Omental fat pad (tissue), 4 donors: ENCODE measurements at places on chromosomes 7 and 10. TPM values are rescaled to one million over a fixed set of nuclear protein-coding genes. Genes with fewer than 3 reads are reported as not detected.
A peak's percentile ranks its signal among the peaks of the same experiment; 100 is the strongest.

The KLF14 gene
- 0.72 TPM for total RNA-seq

The NPFFR1 gene
- total RNA-seq, result not detected

The PDIA4 gene
- total RNA-seq, result 57.1 TPM

The OPN4 gene
- total RNA-seq, result 1.1 TPM

- DNase-seq, result no peak
Measured at GRCh38 chr7:55132890-55133551, 114.2 kb downstream of the EGFR start.

DNA sequence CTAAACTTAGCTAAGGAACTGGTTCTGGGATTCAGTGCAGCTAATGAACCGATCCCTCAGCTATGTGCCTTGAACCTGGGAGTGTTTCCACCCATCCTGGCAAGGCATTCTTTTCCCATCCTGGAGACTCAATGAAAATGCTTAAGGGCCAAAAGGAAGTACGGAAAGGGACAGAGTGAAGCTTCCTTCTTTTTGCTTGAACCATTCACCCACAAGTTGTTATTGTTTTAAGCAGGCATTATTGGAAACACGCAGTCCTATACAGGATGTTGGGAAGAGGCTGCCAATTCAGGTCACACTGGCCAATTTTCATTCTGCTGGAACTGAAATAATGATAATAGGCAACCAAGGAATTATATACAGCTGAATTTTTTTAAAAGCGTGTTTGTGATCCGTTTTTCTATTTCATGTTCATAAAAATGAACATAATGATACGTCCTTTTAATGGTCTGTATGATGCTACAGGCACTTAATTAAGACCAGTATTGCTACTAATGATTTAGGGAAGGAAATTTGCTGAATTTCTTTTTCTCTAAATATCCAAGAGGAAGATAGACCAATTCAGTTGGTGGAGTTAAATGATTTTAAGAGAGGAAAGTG, 57.8 kb upstream of the FZD1 start:
- DNase-seq, result no peak

DNA sequence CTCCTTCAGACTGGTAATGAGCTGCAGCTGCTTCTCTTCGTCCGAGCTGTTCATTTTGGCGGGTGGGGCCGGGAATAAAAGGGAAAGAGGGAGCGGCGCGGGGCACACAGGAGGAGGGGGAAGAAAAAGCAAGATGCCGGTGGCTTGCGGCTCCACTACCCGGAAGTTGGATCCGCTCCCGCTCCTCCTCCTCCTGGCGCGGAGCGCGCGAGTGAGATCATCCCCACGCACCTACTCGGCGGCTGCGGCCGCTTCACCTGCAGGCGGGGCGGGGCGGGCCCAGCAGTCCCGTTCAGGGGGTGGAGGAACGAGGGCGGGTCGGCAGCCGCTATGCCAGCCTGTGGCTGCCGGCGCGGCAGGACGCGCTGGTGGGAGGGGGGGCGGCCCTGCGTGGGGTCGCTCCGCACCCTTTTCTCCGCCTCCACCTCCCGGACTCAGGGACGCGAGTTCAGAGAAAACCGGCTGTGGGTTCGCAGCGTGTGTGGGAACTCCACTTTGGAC, at the start of gene SHTN1:
TSS of gene SHTN1 (minus strand) at position 162 of the 501 bp plus-strand sequence. CDS start at position 54, 108 bp downstream.
- DNase-seq, result peak; percentile 25

GRCh38 chr10:52864201-52865106, 91.9 kb upstream of the MBL2 start:
- no peak for DNase-seq

GRCh38 chr10:74612195-74612594, 214.2 kb upstream of the KAT6B start:
- DNase-seq, result no peak

DNA sequence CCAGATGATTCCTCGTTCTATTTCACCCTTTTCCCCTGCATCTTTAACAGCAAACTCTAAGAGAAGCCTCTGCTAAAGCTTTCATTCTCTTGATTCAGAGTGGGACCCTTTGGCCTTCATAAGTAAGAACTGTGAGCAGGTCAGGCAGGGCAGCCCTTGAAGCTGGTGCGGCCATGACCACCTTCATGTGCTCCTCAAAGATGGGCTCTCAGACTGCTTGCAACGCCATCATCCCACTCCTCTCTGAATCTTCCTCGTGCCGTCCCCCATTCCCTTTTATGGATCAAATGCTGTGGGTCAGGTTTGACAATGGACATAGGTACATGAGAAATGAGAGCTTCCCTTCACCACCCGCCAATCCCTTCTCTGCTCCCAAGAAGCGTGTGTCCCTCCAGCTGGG, 207.4 kb downstream of the TCF7L2 start:
- no peak for DNase-seq

GRCh38 chr7:131726031-131726430, 169.6 kb upstream of the PODXL start:
- no peak for DNase-seq

DNA sequence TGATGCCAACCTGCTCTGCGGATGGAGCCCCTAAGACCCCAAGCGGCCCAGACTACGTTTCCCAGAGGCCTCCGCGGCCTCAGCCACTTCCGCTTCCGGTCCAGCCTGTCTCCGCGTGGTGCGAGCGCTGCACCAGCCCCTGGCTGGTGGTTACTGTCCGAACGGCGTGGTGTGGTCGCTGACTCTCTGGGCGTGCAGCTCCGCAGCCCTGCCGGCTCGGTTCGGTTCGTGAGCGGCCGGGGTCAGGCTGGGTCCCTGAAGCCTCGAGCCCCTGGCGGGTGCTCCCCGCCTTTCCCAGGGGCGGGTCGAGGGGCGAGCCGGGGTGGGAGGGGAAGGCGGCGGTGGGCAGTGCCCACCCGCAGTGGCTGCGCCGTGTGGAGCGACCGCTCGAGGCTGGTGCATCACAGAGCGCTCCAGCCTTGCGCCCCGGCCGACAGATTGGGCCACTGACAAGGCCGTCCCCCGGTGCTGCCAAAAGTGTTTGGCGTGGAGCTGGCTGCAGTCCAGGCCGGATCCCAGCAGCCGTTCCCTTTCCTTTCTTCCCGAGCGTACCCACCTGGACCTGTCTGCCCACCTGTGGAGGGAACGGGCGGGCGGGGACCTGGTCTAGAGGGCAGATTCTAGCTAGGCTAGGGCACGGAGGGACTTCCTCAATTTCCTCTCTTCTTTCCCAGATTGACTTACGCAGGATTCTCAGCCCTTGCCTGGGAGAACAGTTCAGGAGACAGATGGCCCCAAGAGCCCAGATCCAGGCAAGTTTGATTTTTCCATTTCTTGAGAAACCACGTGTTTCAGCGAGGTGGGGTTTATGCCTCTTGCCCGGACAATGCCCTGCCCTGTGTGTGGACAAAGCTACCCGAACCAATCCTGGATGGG, at the start of gene ZNF485:
TSS of gene ZNF485 (plus strand) at position 116 of the 876 bp plus-strand sequence. CDS start at position 729, 613 bp downstream.
- DNase-seq, result no peak
